ENCODE measurements at places on chromosomes 7 and 10. TPM values are rescaled to one million over a fixed set of nuclear protein-coding genes. Genes with fewer than 3 reads are reported as not detected.

Gene TMEM270
- 0.72 TPM for total RNA-seq

DNA sequence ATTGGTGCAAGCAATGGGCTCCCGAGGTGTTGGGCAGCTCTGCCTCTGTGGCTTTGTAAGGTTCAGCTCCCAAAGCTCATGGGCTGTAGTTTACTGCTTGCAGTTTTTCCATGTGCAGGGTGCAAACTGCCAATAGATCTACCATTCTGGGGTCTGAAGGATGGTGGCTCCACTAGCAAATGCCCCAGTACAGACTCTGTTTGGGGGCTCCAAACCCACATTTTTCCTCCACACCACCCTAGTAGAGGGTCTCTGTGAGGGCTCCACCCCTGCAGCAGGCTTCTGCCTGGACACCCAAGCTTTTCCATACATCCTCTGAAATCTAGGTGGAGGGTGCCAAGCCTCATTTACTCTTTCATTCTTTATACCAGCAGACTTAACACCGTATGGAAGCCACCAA, 17.4 kb upstream of the ZNF37A start:
- no peaks in the 10 kb centered on the region for H3K36me3 ChIP-seq
- DNase-seq, result no peak
- no peak overlapping the region for H3K27ac ChIP-seq
- no peaks in the 10 kb centered on the region for H3K4me1 ChIP-seq
- no peaks in the 10 kb centered on the region for H3K27me3 ChIP-seq

Gene IFIT1B
- not detected for total RNA-seq

Gene JCAD
- 40.7 TPM for total RNA-seq

DNA sequence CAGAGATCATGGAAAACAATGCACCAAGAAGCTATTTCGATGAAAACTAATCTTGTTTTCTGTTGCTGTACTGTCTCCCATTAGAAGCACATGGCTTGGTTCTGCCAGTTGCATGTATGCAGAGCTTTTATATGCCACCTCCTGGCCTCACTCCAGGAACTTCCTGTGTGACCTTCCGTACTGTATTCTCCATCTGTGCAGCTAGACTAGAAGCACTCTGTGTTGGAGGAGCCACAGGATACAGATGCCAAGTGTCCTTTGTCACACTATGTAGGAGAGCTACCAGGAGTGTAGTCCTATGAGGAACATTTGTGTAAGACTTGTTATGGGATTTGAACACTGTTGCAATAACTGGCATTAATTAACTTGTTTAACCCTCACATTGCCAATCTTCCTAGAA, 503.5 kb upstream of the TPK1 start:
- H3K4me1 ChIP-seq, result no peaks in the 10 kb centered on the region
- H3K36me3 ChIP-seq, result no peaks in the 10 kb centered on the region
- H3K27me3 ChIP-seq, result no peaks in the 10 kb centered on the region
- H3K27ac ChIP-seq, result no peak overlapping the region
- H3K4me3 ChIP-seq, result no peak overlapping the region
- DNase-seq, result no peak

Gene HOXA4
- 0.39 TPM for total RNA-seq

Gene ADARB2
- total RNA-seq, result 0.31 TPM

GRCh38 chr10:91043173-91043910, 122.5 kb upstream of the ANKRD1 start:
- H3K4me3 ChIP-seq, result no peak overlapping the region
- H3K27me3 ChIP-seq, result peaks cover 2% of the 10 kb centered on the region
- DNase-seq, result no peak
- H3K4me1 ChIP-seq, result no peaks in the 10 kb centered on the region

DNA sequence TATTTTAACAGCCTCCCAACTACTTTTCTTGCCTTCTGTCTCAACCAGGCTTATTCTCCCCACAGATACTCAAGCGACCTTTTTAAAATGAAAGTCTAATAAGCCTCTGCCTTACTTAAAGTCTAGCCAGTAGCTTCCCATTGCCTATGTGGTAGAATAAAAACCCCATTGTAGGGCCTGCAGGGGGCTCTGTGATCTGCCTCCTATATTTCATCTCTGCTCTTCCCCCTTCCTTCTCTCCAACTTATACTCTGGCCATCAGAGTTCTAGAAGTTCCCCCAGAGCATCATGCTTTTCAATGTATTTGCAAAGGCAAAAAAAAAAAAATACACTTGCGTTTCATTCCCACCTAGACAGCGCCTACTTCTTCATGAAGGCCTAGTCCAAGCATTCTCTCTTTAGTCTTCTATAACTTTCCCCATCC, 167.7 kb upstream of the ADO start:
- DNase-seq, result no peak
- peaks cover 12% of the 10 kb centered on the region for H3K4me1 ChIP-seq
- no peak overlapping the region for H3K27ac ChIP-seq
- H3K4me3 ChIP-seq, result no peak overlapping the region
- no peaks in the 10 kb centered on the region for H3K36me3 ChIP-seq
- H3K27me3 ChIP-seq, result no peaks in the 10 kb centered on the region

DNA sequence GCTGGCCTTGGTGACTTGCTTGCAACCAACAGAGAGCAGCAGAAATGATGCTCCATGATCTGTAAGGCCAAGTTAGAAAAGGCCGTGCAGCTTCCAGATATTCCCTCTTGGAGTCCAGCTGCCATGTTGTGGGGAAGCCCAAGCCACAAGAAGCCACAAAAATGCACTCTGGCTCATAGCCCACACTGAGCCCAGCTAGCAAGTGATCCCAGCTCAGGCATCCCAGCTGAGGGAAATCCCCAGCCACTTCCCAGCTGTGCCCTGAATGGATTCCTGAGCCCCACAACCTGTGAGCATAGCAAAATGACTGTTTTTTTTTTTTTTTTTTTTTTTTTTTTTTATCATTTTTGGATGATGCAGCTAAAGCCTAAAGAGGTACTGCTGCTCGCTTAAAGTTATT, 11.1 kb upstream of the SDK1 start:
- H3K27ac ChIP-seq, result no peak overlapping the region
- H3K4me1 ChIP-seq, result no peaks in the 10 kb centered on the region
- no peaks in the 10 kb centered on the region for H3K27me3 ChIP-seq
- H3K4me3 ChIP-seq, result no peak overlapping the region
- H3K36me3 ChIP-seq, result no peaks in the 10 kb centered on the region

Gene PLEKHS1
- total RNA-seq, result 0.21 TPM

DNA sequence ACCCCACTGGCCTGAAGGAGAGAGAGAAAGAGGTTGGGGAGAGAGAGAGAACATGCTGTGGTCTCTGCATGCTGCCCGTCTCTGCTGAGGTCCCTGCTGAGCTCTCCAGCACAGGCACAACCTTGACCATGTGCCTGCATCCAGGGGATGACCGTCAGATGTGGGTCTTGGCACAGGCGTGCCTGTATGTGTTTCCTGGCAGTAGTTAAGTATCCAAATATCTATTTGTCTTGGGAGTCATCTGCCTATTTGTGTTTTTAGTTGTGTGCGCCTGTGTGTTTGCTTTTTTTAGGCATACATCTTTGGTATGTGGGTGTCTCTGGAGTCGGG, 1.9 kb upstream of the UNC5B start:
- DNase-seq, result no peak
- H3K4me1 ChIP-seq, result peaks cover 13% of the 10 kb centered on the region
- H3K27ac ChIP-seq, result no peak overlapping the region
- H3K27me3 ChIP-seq, result peaks cover 40% of the 10 kb centered on the region

DNA sequence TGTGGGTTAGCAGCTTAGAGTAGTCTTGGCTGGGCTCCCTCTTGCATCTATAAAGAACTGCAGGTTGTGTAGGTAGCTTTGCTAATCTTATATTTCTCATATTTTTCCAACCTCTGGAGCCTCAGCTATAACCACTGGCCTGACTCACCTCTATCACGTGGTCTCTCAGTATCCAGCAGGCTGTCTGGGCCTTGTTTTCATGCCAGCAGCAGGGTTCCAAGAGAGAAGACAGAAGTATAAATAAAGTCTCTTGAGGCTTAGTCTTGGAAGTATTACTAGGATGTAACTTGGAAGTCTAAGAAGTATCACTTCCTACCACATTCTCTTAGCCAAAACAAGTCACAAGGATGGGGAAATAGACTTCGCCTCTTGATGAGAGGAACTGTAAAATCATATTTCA, 73.3 kb downstream of the WIPF3 start:
- H3K27ac ChIP-seq, result no peak overlapping the region
- DNase-seq, result no peak
- H3K4me1 ChIP-seq, result no peaks in the 10 kb centered on the region
- peaks cover 2% of the 10 kb centered on the region for H3K27me3 ChIP-seq

GRCh38 chr10:103712898-103713498, 142.4 kb downstream of the SH3PXD2A start:
- H3K27me3 ChIP-seq, result no peaks in the 10 kb centered on the region
- peaks cover 4% of the 10 kb centered on the region for H3K4me1 ChIP-seq
- no peaks in the 10 kb centered on the region for H3K36me3 ChIP-seq
- H3K27ac ChIP-seq, result no peak overlapping the region
- DNase-seq, result peak; percentile 67

- H3K4me1 ChIP-seq, result peaks cover 28% of the 10 kb centered on the region
- peaks cover 12% of the 10 kb centered on the region for H3K36me3 ChIP-seq
- no peak overlapping the region for H3K4me3 ChIP-seq
- peak overlapping the region; percentile 52 for H3K27ac ChIP-seq
Measured at GRCh38 chr7:44769376-44769775, 20.7 kb downstream of the ZMIZ2 start.

DNA sequence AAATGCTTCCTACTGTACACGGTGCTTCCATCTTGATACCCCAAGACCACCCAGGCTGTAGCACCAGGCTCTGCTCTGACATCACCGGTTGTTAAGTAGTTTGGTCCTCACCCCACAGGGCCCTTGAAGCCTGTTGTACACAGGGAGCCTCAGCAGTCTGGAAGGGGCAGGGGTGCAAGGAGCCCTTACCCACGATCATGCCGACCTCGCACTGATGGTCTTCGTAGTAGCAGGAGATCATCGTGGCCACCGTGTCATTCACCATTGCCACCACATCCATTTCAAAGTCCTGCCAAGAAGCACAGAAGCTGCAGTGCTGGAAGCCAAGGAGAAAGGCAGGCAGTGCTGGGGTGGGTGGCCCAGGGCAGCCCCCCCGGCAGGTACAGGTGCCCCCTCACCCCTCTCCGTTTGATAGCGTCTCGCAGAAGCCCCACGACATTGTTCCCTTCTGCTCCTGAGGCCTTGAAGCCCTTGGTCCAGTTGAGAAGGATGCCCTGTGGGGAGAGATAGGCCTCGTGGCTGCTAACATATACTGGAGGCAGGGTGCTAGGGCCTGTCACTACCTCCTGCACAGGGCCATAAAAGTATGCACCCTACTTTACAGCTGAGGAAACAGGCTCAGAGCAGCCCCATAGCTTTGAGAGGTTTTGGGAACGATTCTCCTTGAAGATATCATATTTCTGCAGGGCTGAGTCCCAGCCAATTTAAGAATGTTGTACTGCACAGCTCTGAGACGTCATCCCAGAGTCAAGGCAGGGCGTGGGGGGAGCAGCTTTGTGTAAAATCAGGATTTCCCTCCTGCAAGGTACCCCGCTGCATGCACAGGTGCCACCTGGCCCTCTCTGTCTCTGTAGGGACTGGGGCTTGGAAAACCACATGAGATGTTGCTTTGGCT, 8.7 kb upstream of the MYL7 start:
- no peak overlapping the region for H3K4me3 ChIP-seq
- H3K4me1 ChIP-seq, result no peaks in the 10 kb centered on the region
- H3K27ac ChIP-seq, result no peak overlapping the region
- no peaks in the 10 kb centered on the region for H3K27me3 ChIP-seq
- no peaks in the 10 kb centered on the region for H3K36me3 ChIP-seq
- DNase-seq, result no peak

GRCh38 chr10:80471715-80472233, 17.7 kb downstream of the TSPAN14 start:
- no peak overlapping the region for H3K4me3 ChIP-seq
- DNase-seq, result no peak
- H3K27ac ChIP-seq, result no peak overlapping the region
- H3K27me3 ChIP-seq, result no peaks in the 10 kb centered on the region
- no peaks in the 10 kb centered on the region for H3K36me3 ChIP-seq
- peaks cover 13% of the 10 kb centered on the region for H3K4me1 ChIP-seq

GRCh38 chr10:121710207-121710606, 112.0 kb upstream of the FGFR2 start:
- H3K27ac ChIP-seq, result no peak overlapping the region
- H3K4me3 ChIP-seq, result no peak overlapping the region
- no peaks in the 10 kb centered on the region for H3K4me1 ChIP-seq
- DNase-seq, result no peak
- H3K27me3 ChIP-seq, result peaks cover 4% of the 10 kb centered on the region
- H3K36me3 ChIP-seq, result no peaks in the 10 kb centered on the region

DNA sequence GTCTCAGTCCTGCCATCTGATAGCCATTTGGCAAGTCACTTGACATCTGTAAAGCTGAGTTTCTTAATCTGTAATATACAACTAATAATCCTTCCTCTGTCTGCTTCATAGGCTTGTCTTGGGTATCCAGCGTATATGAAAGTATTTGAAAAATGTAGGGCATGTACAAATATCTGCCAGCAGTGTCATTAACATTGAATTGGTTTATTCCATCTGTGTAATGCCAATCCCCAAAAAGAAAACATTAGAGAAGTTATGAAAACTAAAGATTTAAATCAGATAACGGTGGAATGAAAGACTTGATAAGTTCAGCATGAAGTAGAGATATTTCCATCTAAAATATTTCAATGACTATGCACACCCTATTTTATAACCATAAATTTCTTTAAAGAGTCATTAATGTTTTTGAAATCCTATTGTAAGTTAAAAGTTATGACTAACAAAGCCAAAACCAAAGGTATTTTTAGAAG, 9.8 kb upstream of the RTKN2 start:
- no peak for DNase-seq
- no peaks in the 10 kb centered on the region for H3K36me3 ChIP-seq
- H3K4me3 ChIP-seq, result no peak overlapping the region
- no peaks in the 10 kb centered on the region for H3K4me1 ChIP-seq
- no peaks in the 10 kb centered on the region for H3K27me3 ChIP-seq
